ENCODE measurements at places on chromosomes 4 and X. TPM values are rescaled to one million over a fixed set of nuclear protein-coding genes. Genes with fewer than 3 reads are reported as not detected.

- peak; percentile 84 for DNase-seq
These were observed 76.1 kb downstream of the CHST7 start for GRCh38 chrX:46649421-46650260.

DNA sequence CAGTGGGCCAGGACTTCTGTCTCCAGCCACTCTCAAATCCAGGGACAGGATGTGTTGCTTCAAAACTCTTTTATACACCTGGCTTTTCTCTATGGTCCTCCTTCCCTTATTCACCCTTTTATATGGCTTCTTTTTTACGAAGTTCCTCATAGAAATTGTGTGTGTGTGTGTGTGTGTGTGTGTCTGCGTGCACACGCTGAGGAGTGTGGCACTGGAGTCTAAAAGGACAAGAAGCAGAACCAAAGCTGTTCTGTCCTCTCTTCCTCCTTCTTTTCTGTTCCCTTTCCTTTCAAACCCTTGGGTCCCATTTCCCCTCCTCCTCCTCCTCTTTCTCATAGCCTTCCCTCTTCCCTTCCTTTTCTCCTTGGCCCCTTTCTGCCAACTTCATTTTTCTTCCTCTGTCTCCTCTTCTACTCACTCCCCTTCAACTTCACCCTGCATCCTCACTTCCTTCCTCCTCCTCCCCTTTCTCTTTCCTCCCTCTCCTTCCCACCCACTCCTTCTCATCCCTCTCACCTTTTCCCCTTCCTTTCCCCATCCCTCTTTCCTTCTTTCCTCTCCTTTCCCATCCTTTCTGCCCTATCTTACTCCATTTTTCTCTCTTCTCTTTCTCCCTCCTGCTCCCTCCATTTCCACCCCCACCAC is 360.5 kb downstream of the MID1IP1 start:
- no peak for DNase-seq

- peak; percentile 48 for DNase-seq
These were observed 2.2 kb downstream of the SLIT2 start for GRCh38 chr4:20253735-20254409.

DNA sequence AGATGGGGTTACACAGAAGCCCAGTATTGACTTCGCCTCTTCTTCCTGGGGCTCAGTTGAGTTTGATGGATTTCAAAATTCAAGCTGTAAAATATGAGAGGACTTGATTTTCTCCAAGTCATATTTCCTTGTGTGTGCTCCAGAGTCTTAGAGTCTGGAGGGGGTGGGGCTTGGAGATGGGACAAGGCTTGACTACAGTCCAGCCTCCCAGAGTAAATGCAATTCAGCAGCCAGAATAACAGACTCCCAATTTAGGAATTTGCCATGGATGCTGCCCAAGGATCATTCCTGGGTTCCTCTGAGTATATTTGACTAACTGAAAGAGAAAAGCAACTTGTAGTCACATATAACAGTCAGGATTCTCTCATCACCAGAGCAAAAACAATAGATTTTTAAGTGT is 53.7 kb upstream of the RBPJ start:
- peak; percentile 97 for DNase-seq

- DNase-seq, result no peak
These were observed 189.0 kb upstream of the HCCS start for GRCh38 chrX:10922159-10922558.

- DNase-seq, result no peak
These were observed 61.7 kb downstream of the EVC start for GRCh38 chr4:5772528-5773270.

DNA sequence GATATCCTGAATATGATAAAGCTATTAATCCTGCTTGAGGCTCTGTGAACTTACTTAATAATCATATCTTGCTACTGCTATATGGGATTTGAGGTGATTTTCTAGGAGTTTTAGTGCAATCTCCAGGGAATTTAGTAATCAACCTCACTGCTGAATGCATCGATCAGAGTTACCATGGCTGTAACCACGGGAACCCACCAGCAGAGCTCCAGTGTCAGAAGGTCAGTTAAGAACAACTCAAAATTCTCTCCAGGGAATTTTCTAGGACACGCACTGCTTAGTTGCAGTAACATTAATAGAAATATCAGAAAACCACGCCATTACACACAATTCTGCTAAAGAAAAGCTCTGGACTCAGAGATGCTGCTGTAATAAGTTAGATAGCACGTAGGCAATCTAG is 1477.2 kb upstream of the TENM3 start:
- DNase-seq, result no peak

The LRIT3 gene
- 0.13 TPM for polyA plus RNA-seq

The TMPRSS11F gene
- polyA plus RNA-seq, result not detected

The S100G gene
- not detected for polyA plus RNA-seq

The SLC4A4 gene
- polyA plus RNA-seq, result 12.2 TPM

All from muscle of leg (tissue), 16 donors.